ENCODE measurements at places on chromosomes 16 and 17.

DNA sequence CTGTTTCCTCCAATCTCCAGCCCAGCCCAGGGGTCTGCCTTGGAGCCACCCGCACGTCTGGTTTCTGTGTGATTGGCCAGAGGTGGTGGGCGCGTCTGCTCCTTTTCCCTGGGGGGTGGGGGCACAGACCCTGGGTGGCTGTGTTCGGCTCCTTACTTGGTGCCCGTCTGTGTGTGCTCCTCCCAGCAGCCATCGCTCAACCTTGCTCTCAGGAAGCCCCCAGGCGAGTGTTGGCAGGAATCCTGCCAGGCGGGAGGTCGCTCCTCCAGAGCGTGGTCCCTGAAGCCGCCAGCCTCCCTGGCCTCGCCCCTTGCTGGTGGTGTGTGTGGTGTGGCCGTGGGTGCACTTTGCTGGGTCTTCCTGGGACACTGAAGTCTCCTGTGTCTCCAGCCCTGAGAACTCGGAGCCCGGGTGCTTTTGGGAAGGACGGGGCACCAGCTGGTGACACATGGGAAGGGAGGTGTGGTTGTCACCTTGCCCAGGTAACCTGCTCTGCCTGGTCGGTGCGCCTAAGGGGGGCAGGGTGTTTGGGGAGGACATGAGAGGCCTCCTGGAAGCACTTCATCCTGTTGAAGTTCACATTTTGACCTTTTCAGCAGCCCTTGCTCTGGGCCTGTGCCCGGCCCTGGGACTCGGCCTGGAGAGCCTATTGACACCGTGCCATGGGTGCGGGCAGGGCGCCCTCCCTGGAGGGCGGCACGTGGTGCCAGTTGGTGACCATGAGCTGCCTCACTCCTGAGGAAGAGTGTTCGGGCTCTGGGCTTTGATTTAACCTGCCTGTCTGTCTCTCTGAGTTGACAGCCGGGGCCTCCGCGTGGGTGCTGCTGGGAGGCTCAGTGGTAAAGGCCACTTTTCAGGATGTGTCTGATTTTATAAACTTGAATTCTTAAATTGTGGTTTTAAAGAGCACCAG lies 49.0 kb upstream of the ZNF750 start:
- no peak overlapping the region for H3K27ac ChIP-seq
- no peaks in the 10 kb centered on the region for H3K36me3 ChIP-seq
- DNase-seq, result no peak
- no peak overlapping the region for H3K4me3 ChIP-seq
- no peaks in the 10 kb centered on the region for H3K4me1 ChIP-seq

- no peaks in the 10 kb centered on the region for H3K4me1 ChIP-seq
- H3K27ac ChIP-seq, result no peak overlapping the region
- H3K36me3 ChIP-seq, result peaks cover 6% of the 10 kb centered on the region
- no peak for DNase-seq
- no peak overlapping the region for H3K4me3 ChIP-seq
Measured at GRCh38 chr17:31216031-31216751, 80.8 kb downstream of the OMG start.

DNA sequence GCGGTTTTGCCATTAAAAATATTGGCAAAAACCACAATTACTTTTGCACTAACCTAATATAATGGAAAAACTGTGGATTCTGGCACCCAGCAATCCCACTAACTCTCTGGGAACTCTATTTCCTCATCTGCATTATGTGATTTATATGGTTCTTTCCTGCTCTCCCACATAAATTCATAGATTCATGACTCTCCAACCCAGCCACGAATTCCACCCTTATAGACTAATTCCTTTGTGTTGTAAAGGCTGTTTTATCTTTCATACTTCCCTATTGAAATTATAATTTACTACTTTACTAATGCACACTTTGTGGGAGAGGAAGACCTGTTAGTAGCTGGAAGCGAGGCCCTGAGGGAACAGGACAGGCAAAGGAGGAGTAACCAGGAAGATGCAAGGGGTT lies 88.4 kb upstream of the GNAO1 start:
- no peaks in the 10 kb centered on the region for H3K36me3 ChIP-seq
- no peaks in the 10 kb centered on the region for H3K4me1 ChIP-seq
- DNase-seq, result no peak
- no peaks in the 10 kb centered on the region for H3K27me3 ChIP-seq
- peak overlapping the region; percentile 67 for H3K27ac ChIP-seq

- H3K27me3 ChIP-seq, result no peaks in the 10 kb centered on the region
- no peaks in the 10 kb centered on the region for H3K4me1 ChIP-seq
- H3K36me3 ChIP-seq, result no peaks in the 10 kb centered on the region
- DNase-seq, result no peak
- H3K27ac ChIP-seq, result no peak overlapping the region
Measured at GRCh38 chr17:36743130-36743529, 141.7 kb downstream of the MRM1 start.

DNA sequence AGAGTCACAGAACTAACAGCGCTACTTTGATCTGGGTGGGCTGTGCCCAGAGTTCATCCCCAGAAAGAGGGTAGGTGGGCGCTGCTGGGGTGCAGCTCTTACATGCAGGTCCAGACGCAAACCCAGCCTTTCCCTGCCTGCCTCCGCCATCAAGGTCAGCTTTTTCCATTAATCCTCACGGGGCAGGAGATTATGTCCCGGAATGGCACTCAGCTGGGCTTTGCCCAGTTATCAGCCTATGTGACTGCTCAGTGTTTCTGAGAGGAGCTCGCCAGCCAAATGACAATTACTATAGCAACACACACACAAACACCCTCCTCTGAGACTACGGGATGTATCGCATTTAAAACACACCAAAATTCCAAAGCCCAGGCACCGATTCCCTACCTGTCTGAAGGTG lies 20.1 kb downstream of the GLYR1 start:
- DNase-seq, result no peak
- no peaks in the 10 kb centered on the region for H3K4me1 ChIP-seq
- peaks cover 78% of the 10 kb centered on the region for H3K36me3 ChIP-seq
- no peaks in the 10 kb centered on the region for H3K27me3 ChIP-seq
- H3K4me3 ChIP-seq, result no peak overlapping the region

DNA sequence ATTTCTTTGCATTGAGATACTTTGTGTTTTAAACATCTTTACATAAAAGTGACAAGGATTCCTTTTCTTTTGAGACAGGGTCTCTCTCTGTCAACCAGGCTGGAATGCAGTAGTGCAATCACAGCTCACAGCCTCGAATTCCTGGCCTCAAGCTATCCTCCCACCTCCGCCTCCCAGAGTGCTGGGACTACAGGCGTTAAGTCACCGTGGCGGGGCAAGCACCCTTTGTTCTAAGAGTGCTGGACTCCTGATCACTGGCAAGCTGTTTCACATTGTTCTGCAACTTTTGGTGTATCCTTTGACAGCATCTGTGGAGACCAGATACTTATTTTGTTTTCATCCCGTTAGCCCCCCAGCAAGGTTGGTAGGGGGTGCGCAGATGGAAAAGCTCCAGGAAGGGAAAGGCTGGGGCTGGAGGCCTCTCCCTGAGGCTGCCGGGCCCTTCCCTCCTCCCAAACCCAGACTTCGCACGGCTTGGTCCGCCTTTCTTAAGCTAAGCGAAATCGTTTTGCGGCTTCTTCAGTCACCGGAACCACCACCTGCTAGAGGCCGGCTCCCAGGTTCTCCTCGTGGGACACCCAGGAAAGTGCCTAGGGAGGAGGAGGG lies 1.1 kb downstream of the ST6GALNAC2 start:
- no peak for DNase-seq
- no peak overlapping the region for H3K27ac ChIP-seq
- H3K36me3 ChIP-seq, result no peaks in the 10 kb centered on the region
- peak overlapping the region; percentile 50 for H3K4me3 ChIP-seq

DNA sequence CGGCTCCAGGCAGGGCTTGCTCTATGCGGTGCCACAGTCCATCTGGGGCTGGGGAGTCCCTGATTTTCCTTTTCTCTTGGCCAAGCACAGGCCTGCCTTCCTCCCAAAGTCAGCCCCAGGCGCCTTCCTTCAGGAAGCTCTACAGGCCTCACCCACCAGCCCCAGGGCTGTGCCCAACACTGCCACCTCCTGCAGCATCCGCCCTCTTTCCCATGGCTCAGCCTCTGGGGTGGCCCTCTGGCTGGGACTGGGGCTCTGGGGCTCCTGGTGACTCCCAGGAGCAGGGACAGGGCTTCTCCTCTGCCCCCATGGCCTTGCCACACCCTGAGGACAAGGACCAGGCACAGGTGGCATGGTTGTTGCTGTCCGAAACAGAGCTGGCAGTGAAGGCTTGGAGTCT lies 817 bp downstream of the ITGB4 start:
- peak overlapping the region; percentile 54 for H3K27ac ChIP-seq
- DNase-seq, result no peak
- no peaks in the 10 kb centered on the region for H3K36me3 ChIP-seq

DNA sequence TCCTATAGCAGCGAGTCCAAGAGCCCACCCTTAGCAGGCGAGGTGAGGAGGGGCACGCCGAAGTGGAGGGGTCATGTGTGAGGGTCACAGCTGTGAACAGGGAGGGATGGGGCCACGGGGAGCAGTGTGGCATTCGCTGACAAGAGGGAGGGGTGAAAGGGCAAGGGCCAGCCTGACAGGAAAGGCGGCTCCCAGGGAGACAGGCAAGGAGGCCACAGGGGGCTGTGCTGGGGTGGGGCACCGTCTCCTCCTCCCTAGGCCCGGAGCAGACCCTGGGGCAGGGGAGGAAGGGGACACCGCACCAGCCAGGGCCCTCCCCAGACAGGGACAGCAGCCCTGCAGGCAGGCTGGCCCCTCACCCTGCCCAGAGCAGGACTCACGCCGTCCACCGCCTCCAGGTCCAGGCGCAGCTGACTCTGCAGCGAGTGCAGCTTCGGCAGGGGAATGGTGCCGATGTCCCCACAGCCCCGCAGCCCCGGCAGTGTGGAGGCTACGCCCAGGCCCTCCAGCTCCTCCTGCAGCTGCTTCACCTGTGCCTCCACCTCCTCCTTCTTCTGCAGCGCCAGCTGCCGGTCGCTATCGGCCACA lies 15.1 kb downstream of the GNPTG start:
- H3K27me3 ChIP-seq, result no peaks in the 10 kb centered on the region
- H3K27ac ChIP-seq, result no peak overlapping the region
- peaks cover 55% of the 10 kb centered on the region for H3K36me3 ChIP-seq

DNA sequence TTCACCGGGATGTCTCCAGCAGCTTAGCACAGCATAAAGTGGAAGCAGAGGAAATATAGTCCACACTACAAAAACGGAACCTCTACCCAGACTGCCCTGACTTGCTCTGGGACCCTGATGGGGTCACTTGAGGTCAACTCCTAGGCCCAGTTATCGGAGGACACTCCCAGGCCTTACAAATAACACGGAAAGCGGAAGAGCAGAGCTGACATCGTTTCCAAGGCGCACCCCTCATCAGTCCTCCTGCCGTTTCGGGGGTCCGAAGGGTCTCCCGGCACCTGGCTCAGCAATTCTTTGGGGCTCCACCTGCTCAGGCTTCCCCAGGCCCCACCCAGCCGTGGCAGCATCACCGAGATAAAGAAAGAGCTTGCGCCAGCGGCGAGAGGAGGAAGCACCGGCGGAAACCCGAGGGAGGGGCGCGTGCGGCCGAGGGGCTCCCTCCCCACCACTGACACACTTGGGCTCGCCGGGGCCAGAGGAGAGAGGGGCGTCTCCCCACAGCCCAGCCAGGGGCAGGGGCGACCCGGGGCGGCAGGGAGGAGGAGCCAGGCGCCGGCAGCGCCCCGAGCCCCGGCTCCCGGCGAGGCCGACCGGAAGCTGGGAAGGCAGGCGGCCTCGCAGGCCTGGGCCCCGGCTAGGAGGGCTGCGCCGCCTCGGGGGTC lies 727 bp downstream of the CORO7 start:
- H3K4me1 ChIP-seq, result no peaks in the 10 kb centered on the region
- DNase-seq, result no peak
- H3K27ac ChIP-seq, result peak overlapping the region; percentile 83
- no peaks in the 10 kb centered on the region for H3K36me3 ChIP-seq

DNA sequence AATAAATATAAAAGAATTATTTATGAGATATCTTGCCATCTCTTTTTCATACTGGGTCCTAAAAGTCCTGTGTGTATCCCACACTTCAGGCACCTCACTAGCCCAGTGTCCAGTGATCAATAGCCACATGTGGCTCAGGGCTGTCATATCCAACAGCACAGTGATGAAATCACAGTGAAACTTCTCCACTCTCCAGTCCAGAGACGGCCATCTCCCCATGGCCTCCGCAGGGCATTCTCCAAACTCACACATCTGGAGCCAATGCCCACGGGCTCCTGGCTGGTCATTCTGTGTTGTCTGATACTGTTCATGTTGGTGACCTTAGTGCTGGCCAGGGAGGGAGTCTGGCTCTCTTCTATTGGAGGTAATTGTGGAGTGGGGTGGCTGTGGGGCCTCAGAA lies 125.2 kb upstream of the SDK2 start:
- H3K36me3 ChIP-seq, result no peaks in the 10 kb centered on the region
- DNase-seq, result no peak
- no peak overlapping the region for H3K4me3 ChIP-seq
- H3K4me1 ChIP-seq, result peaks cover 23% of the 10 kb centered on the region

GRCh38 chr16:67198238-67198734 lies 645 bp upstream of the ELMO3 start:
- no peak overlapping the region for H3K27ac ChIP-seq
- peaks cover 49% of the 10 kb centered on the region for H3K36me3 ChIP-seq
- no peak for DNase-seq
- peaks cover 30% of the 10 kb centered on the region for H3K4me1 ChIP-seq
- H3K27me3 ChIP-seq, result no peaks in the 10 kb centered on the region
- H3K4me3 ChIP-seq, result no peak overlapping the region

DNA sequence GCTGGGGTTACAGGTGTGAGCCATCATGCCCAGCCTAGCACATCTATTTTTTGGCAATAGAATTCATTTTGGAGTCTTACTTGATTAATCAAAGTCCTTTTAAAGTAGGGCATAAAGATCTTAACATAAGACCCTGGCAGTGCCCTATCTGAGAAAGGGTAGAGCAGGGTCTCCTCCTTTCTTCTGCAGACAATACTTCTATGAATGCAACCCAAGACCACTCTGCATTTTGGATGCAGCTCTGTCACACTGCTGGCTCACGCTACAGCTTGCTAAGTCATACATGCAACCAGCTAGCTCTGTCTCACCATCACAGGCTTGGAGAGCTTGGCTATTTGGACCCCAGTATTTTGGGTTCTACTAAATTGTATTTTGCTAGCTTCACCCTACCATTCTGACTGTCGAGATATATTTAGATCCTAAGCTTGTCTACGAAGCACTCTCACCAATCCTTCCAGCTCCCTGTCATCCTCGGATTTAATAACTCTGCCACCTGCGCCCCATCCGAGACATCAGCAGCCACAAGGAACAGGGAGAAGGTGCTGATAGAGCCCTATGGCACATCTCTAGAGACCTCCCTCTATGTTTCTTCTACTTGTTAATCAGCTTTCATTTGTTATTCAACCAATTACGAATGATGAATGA lies 45.1 kb downstream of the RBFOX3 start:
- no peaks in the 10 kb centered on the region for H3K36me3 ChIP-seq
- no peaks in the 10 kb centered on the region for H3K27me3 ChIP-seq
- H3K4me3 ChIP-seq, result no peak overlapping the region
- H3K27ac ChIP-seq, result no peak overlapping the region
- DNase-seq, result no peak

- no peak overlapping the region for H3K27ac ChIP-seq
- DNase-seq, result no peak
- no peaks in the 10 kb centered on the region for H3K36me3 ChIP-seq
- H3K4me3 ChIP-seq, result no peak overlapping the region
Measured at GRCh38 chr16:26816885-26817571, 249.7 kb upstream of the C16orf82 start.

Measured in right atrium auricular region (tissue), 2 donors.